Right renal cortex interstitium (tissue), 3 donors: ENCODE measurements at places on chromosomes 11 and 22. TPM values are rescaled to one million over a fixed set of nuclear protein-coding genes. Genes with fewer than 3 reads are reported as not detected.

DNA sequence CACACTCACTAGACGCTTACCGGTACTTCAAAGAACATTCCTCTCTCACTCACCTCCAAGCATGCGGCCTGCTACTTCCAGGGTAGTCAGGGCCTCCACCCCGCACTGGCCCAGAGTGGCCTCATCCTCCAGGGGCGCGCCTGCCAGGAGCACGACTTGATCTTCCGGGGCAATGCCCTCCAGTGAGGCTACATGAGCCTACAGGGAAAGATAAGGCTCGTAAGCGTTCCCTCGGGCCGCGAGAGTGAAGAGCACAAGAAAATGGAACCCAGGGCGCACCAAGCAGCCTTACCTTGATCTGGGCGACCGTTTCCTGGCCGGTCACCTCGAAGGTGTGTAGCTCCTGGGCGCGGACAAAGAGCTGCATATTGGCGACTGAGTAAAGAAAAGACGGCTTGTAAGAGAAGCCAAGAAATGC lies 478 bp downstream of the FAU start:
- DNase-seq = no peak

The CCDC81 gene
- 1.5 TPM for polyA plus RNA-seq

DNA sequence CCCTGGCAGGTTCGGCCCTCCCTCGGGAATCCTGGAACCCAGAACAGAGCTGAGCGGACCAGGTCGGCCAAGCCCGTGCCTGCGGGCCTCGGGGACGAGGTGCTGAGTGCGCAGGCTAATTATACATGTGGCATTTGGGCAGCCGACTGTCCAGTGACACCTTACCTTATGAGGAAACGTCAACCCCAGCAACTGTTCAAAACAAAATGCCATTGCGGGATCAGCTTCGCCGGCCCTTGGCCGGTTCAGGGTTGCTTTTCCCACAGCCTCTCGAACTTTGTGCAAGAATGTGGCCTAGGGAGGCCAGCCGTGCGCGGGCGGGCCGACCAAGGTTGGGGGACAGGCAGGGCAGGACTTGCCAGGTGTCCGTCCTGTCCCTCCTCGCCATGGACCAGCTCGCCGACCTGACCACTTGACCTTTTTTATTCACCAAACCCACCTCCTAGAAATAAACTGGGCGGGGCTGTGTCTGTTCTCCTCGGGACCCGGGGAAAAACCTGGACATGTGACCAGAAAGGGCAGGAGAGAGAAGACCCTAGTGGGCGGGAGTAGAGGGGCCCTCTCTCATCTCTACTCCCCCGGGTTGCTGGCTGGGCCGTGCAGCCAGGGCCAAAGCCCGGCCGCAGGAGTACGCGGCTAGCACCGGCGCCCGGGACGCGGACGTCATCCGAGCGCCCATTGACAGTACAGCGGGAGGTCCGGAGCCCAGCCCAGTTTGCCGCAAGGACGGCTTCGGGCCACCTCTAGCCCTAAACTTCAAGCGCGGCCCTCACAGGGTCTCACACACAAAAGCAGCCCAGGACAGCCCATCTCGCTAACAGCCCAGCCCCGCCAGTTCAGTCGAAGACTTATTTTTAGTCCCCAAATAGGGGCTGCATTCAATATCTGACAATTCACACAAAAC lies 134.3 kb upstream of the C11orf58 start:
- no peak for DNase-seq

- no peak for DNase-seq
Measured at GRCh38 chr22:45210174-45210573, 30.5 kb downstream of the KIAA0930 start.

The APOBEC3C gene
- 11.0 TPM for polyA plus RNA-seq

DNA sequence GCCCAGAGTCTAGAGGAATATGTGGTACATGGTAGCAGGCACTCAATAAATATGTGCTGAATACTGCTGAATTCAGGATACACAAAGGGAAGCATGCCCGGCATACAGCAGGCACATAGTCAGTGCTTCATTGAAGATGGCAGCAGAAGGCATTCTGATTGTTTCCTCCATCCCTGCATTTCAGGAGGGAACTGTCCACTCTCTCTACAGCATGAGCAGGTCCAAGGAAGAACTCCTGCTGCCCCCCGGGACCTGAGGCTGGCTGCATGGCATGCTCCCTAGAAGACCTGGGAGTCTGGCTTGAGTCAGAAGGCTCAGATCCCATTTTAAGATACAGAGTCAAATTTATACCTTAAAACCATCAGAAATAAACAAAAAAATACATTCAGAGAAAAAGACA lies 319.3 kb upstream of the NARS2 start:
- DNase-seq = no peak

The CHRM4 gene
- 0.14 TPM for polyA plus RNA-seq

DNA sequence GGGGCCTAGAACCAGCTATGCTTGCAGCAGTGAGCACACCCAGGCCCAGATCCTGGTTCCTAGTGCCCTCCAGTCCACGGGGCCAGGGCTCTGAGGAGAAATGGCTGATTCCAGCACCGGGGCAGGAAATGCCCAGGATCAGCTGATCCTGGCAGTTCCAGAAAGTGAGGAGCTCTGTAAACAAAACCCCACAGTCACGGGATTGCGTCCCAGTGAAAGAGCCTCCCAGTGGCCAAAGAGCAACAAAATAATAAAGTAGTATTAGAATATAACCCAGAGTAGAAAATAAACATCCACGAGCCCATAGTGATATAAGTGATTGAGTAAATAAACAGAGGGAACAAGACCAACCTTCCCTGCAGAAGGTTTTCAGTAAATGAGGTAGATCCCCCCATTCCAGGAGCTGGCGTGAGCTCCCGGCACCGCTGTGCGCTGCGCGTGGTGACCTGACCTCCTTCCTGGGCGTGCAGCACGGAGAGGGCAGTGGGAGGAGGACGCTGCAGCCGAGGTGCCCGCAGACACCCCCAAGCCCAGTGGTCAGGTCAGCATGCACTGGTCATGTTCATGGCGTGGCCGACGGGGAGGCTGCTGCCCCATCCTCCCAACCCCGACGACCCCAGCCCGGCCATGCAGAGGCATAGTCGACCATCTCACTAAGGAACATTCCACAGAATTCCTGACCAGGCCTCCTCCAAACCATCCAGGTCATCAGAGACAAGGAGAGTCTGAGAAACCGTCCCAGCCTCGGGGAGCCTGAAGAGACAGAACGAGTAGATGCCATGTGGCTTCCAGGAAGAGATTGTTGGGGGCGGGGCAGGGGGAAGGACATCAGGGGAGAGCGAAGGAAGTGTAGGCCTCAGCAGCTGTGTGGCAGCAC lies 19.8 kb downstream of the PTDSS2 start:
- DNase-seq = no peak

GRCh38 chr11:2315395-2316168 lies 13.8 kb downstream of the TSPAN32 start:
- DNase-seq = no peak

DNA sequence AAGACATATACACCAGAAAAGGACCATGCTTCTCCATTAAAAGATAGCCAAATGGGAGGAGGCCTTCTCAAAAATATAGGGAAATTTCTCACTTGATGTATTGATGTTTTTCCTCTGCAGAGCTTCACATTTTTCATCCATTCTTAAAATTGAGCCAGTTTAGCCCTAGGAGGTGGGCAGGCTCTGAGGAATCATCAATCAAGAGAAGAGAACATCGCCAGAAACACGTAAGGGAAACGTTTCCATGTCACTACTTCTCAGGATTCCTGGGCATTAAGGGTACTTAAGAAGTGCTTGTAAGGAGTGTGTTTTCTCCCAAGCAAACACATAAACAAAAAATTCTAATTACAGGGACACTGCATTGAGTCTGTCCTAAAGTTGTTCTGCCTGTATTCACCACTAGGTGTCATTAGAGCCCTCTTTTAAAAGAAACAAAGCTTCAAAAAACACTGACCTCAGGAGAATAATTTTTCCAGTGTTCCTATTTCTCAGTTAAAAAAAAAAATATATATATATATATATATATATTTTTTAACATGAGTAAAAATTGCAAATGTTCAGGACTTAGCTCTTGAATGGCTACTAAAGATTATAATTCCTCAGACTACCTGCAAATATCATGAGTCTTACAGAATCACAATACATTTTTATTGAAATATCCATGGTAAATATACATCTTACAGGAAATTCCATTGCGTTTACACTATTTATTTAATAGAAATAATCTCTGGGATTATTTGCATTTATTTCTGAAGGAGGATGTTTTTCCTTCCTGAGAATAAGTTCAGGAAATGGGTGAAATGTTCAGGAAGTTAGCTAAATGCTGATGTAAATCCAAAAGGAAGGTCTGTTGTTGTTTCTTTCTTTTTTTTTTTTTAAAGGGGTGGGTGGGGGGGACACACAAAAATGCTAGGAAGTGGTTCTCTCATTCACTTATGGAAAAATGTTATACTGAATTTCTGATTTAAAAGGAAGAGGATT lies 16.0 kb downstream of the FZD4 start:
- no peak for DNase-seq

- peak; percentile 38 for DNase-seq
Measured at GRCh38 chr11:127843483-127844396, 743.6 kb downstream of the ETS1 start.
